Endodermal cell (in vitro differentiated cells): ENCODE measurements at places on chromosomes 2 and 18. TPM values are rescaled to one million over a fixed set of nuclear protein-coding genes. Genes with fewer than 3 reads are reported as not detected.

The CCDC178 gene
- total RNA-seq = 0.29 TPM in 1 of 3 replicates, not detected in the others

The ST8SIA5 gene
- total RNA-seq = 0.07 to 1.2 TPM (median 0.73 TPM) in 3 replicates

GRCh38 chr2:159484532-159484931 lies 131.8 kb downstream of the BAZ2B start:
- H3K4me3 ChIP-seq = no peak overlapping the region
- no peak for DNase-seq
- no peaks in the 10 kb centered on the region for H3K27me3 ChIP-seq
- no peaks in the 10 kb centered on the region for H3K4me1 ChIP-seq

- no peaks in the 10 kb centered on the region for H3K4me1 ChIP-seq
- DNase-seq = no peak
- no peaks in the 10 kb centered on the region for H3K27me3 ChIP-seq
- H3K27ac ChIP-seq = no peak overlapping the region
- no peak overlapping the region for H3K4me3 ChIP-seq
Observed at GRCh38 chr18:63071701-63072141, 247.8 kb downstream of the BCL2 start.

DNA sequence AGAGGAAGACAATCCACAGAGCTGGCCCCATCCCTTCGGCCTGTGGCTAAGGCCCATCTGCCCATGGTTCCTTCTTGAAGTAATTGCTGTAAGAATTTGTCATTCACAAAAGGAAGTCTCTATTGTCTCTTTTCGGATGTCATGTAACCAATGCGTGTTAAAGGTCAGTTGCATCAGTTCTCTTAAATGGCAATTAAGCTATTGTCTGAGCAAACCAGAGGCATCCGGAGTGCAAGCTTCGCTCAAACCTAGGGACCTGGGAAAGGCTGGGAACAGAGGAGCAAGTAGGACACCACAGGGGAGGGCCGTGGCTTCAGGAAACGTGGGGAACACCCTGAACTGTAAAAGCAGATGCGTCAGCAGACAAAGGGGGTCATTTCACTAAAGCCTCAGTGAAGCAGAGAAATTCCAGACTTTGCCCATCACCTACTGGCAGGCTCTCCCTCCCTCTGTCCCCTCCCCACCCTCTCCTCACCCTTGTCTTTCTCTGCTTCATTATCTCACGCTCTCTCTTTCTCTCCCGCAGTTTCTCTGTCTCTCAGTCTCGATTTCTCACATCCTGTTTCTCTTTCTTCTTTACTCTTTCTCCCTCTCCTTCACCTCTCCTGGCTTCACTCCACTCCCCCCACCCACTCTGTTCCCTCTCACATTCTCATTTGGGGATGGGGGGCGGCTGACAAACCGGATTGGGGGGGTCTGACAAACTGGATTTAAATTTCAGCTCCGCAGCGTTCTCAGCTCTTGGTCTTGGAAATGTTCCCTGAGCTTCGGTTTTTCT lies 204.6 kb upstream of the TNP1 start:
- no peaks in the 10 kb centered on the region for H3K27me3 ChIP-seq
- H3K36me3 ChIP-seq = no peaks in the 10 kb centered on the region
- no peak overlapping the region for H3K4me3 ChIP-seq
- no peaks in the 10 kb centered on the region for H3K4me1 ChIP-seq
- peak; percentile 54 for DNase-seq
- no peak overlapping the region for H3K27ac ChIP-seq

DNA sequence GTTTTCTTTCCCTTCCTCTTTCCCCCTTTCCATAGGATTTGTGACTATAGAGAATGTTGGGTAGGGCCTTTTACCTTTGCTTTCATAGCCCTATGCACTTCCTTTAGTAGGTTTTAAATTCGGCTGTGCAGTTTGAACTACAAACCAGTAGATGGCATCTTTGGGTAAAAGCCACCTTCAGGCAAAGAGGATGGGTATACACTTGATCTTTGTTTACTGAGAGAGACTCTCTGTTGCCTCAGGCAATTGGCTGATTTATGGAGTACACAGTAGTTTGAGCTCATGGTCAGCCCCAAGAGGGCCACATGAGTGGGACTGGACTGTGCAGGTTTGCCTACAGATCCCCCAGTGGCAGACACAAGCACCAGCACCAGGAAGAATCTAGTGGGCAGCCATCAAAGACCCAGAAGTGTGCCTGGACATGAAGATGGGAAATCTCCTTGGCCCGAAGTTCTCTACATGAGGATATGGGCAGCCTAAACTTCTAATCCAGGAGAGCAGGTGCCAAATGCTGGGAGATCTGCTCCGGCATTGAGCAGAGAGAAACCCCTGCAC lies 1304.3 kb upstream of the DDX18 start:
- H3K4me3 ChIP-seq = no peak overlapping the region
- H3K36me3 ChIP-seq = no peaks in the 10 kb centered on the region
- H3K27ac ChIP-seq = no peak overlapping the region

DNA sequence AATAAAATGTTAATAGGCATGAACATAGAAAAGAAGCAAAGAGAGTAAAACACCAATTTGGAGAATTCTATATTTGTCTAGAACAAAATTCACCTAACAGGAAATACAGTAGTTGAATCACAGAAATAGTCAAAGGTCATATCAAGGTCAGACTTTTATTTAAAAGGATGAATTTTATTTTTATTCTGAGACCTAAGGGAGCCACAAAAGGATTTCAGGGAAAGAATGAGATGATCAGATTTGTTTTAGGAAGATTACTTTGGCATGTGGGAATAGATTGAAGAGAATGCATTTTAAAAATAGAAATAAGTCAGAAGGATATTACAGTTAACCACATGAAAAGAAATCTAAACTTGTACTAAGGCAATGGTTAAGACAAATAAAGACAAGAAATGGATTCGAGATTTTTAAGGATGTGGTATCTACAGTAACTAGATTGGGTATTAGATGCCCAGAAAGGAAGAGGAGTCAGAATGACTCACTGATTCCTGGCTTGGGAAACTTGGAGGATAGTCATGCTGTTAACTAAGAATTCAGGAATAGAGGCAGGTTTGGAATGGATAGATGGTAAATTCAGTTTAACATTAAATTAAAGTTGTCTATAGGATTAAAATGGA lies 56.0 kb downstream of the METTL4 start:
- no peak for DNase-seq
- no peaks in the 10 kb centered on the region for H3K27me3 ChIP-seq
- H3K4me3 ChIP-seq = no peak overlapping the region
- H3K4me1 ChIP-seq = no peaks in the 10 kb centered on the region
- H3K36me3 ChIP-seq = no peaks in the 10 kb centered on the region

DNA sequence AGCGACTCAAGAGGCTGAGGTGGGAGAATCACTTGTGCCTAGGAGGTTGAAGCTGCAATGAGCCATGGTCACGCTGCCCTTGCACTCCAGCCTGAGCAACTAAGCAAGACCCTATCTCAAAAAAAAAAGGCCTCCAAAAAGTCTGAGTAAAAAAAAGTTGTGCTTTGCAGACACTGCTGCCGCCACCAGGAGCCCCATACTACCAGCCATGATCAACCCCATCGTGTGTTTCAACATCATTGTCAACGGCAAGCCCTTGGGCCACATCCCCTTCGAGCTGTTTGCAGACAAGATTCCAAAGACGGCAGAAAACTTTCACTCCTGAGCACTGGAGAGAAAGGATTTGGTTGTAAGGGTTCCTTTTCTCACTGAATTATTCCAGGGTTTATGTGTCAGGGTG lies 137.1 kb downstream of the INO80D start:
- no peak overlapping the region for H3K4me3 ChIP-seq
- H3K4me1 ChIP-seq = no peaks in the 10 kb centered on the region
- H3K27ac ChIP-seq = no peak overlapping the region

GRCh38 chr2:36459725-36460137 lies 104.2 kb downstream of the CRIM1 start:
- peaks cover 8% of the 10 kb centered on the region for H3K4me1 ChIP-seq
- DNase-seq = peak; percentile 84
- H3K4me3 ChIP-seq = no peak overlapping the region
- peaks cover 29% of the 10 kb centered on the region for H3K36me3 ChIP-seq

- no peak for DNase-seq
- peaks cover 2% of the 10 kb centered on the region for H3K4me1 ChIP-seq
- H3K27ac ChIP-seq = no peak overlapping the region
- H3K27me3 ChIP-seq = no peaks in the 10 kb centered on the region
Observed at GRCh38 chr2:160499865-160500264, 6.3 kb upstream of the RBMS1 start.

GRCh38 chr2:120373424-120373823 lies 27.5 kb downstream of the INHBB start:
- no peak overlapping the region for H3K27ac ChIP-seq
- no peak overlapping the region for H3K4me3 ChIP-seq
- no peaks in the 10 kb centered on the region for H3K36me3 ChIP-seq
- peak; percentile 88 for DNase-seq

GRCh38 chr18:61198486-61198885 lies 134.7 kb upstream of the CDH20 start:
- H3K27me3 ChIP-seq = no peaks in the 10 kb centered on the region
- no peak for DNase-seq
- H3K36me3 ChIP-seq = no peaks in the 10 kb centered on the region
- no peaks in the 10 kb centered on the region for H3K4me1 ChIP-seq
- H3K4me3 ChIP-seq = no peak overlapping the region
- no peak overlapping the region for H3K27ac ChIP-seq

GRCh38 chr2:158619496-158619895 lies 162.7 kb downstream of the PKP4 start:
- no peaks in the 10 kb centered on the region for H3K4me1 ChIP-seq
- H3K27me3 ChIP-seq = no peaks in the 10 kb centered on the region
- H3K36me3 ChIP-seq = peaks cover 56% of the 10 kb centered on the region
- DNase-seq = no peak
- H3K4me3 ChIP-seq = no peak overlapping the region
- no peak overlapping the region for H3K27ac ChIP-seq

DNA sequence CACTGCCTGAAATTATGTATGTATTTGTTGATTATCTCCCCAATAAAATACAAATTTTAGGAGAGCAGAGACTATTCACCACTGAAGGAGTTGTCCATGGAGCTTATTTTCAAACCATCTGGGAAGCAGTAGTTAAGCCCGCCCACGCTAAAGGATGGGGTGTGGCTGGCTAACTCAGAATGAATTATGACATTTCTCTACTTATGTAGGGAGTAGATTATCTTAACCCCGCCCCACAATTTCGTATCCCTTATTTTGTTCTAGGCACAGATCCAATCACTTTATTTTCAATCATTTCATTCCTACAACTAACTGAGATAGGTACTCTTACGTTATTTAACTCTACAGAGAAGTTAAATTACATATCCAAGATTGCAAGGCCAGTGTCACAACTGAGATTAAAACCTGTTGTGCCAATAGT lies 1.4 kb upstream of the LAPTM4A start:
- H3K4me3 ChIP-seq = peak overlapping the region; percentile 97
- peaks cover 12% of the 10 kb centered on the region for H3K27me3 ChIP-seq
- no peak for DNase-seq
- H3K36me3 ChIP-seq = no peaks in the 10 kb centered on the region
